ENCODE measurements at places on chromosomes 7 and 10. TPM values are rescaled to one million over a fixed set of nuclear protein-coding genes. Genes with fewer than 3 reads are reported as not detected.

DNA sequence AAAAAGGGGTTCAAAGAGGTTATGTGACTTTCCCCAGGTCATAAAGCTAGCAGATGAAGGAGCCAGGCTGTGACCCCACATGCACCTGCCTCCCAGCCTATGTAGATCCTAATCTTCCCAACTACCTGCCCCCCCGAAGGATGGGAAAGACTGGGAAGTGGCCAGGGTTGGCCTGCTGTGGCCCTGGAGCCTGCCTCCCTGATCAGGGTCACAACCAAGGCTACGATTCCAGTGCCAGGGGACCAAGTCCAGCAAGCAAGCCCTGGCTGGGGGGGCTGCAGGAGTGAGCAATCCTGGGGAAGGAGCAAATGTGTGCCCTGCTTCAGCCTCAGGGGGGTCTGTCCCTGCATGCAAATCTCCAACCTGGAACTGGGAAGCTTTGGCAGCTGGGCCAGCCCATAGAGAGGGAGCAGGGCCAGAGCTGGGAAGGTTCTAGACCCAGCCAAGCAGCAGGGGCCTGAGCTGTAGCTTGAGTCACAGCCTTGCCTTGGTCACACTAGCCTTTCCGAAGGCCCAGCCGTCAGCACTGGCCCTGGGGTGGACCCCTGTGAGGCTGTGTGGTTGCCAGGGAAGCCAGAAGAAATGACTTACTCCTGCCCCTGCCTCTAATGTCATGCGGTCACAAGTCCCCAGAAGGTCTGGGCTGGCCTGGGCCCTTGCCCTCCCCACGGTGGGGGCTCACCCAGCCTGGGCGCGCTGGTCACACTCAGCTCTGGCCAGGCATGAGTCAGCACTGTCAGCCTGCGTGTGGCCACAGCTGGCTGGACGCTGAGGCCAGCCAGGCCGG is 96.4 kb upstream of the ZMIZ1 start:
- DNase-seq: no peak

DNA sequence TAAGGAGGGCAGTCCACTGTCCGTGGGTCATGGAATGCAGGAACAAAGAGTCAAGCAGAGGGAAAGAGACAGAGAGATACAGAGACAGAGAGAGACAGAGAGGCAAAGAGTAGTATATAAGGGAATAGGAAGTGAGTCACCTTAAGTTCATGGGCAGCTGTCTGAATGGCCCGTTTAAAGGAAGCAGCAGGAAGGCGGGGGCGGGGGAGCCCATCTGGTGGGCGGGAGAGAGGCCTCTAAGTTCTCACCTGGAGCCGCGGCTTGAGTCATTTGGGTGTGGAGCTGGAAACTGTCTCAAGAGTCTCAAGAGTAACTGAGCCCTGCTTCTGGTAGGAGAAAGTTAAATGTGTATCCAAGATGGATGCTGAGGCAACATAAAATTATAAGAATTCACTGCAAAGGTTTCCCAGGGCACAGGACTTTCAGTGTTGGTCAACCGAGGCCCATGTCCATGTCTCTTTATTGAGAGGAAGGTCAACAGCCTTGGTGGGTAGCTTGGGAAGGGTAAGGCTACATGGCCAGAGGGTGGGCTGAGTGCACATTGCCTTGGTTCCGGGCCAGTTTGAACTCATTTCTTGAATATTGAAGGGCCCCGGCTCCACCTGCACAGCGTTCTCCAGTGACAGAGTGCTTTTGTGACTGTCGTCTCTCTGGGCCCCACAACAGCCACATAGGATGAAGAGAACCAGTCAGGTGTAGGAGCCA is 85.5 kb upstream of the CACUL1 start:
- DNase-seq: no peak

WDR11 gene
- 236 TPM for total RNA-seq

DNA sequence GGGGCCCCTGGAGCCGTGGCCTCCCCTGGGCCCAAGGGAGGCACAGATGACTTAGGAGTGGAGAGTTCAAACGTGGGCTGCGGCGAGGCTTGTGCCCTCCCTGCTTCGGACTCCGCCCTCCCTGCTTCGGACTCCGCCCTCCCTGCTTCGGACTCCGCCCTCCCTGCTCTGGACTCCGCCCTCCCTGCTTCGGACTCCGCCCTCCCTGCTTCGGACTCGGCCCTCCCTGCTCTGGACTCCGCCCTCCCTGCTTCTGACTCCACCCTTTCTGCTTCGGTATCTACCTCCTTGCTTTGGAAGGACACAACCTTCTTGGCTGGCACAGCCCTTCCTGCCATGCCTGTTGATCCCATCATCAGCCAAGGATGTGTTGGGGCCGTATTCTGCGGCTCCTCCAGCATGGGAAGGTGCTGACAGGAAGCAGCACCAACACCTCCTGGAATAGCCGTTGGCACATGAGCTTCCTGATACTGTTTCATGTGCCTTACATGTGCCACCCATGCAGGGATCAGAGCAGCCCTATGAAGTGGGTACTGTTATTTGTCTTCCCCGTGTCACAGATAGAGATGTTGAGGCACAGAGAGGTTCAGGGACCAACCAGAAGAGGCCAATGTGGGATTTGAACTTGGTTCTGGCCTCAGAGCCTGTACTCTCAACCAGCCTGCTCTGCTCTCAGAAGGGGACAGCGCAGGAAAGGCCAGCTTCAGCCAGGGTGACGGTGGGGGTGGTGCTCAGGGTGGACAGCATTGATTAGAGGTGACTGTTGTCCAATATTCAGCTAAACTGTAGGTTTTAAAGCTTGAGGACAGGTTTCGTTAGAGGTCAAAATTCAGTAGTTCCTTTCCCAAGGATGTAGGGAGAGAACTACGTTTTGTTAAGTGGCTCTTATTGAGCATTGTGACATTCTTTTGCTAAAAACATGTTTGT is 114.5 kb downstream of the NKX6-2 start:
- no peak for DNase-seq

- DNase-seq: no peak
Observed at GRCh38 chr10:113485736-113486135, 67.1 kb upstream of the HABP2 start.

DNA sequence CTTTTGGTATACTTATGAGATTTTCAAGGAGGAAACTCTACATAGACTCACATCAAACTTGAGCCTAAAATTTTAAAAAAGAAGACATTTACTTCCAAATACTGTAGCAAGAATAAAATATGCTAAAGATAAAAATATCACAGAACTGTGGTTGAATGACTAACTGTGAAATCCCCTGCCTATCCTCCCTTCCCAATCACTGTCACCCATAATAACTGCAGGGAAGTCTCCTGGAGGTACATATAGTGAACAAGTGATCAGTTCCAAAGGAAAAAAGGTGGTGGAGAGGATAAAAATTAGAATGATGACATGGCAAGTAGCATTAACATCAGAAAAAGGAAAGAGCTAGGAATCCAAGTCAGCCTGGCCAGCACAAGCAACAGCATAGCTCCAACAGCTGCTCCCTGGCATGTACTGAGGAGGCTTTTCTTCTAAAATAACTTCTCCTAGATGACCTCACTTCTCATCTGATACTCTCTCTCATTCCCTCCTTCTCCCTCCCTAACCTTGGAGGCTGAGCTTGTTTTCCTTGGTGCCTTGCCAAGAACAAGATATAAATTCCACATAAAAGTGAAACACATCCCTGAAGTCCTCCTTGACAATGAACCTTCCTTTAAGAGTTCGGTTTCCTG is 124.0 kb downstream of the IQUB start:
- DNase-seq: no peak

SEMA3A gene
- 0.41 TPM for total RNA-seq

DNA sequence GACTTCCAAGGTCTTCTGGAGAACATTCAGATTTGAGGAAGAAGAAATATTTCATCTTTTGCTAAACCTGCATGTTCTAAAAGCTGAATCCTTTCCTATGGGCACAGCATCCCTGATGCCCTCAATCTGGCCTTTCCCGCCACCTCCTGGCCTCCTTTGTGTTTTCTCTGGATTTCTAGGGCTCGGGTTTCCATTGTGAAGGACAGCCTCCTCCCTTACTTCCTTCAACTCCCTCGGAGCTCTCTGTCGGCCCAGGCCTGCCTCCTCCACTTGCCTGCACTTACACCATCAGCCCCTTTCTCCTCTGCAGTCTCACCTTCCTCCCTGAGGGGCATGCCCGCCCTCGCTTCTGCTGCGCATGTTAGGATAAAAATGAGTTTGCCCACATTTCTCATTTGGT is 75.4 kb downstream of the WIPF3 start:
- no peak for DNase-seq

OPN1SW gene
- total RNA-seq: not detected

DNA sequence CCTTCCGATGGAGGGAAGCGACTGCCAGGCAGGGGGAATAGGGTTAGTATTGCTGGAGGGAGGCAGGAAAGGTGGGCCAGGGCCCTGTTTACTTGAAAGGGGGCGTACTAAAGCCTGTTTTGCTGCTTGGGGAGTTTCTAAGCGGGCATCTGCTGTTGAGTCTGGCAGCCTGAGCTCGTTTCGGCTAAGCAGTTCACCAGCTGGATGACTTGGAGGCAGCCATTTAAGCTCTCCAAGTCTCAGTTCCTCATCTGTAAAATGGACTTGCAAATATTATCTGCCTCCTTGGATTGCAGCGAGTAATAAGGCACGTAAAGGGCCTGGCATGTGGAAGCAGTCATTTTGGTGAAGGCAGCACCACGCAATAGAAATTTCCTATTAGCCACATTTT is 44.0 kb downstream of the LDB3 start:
- DNase-seq: peak; percentile 70

DNA sequence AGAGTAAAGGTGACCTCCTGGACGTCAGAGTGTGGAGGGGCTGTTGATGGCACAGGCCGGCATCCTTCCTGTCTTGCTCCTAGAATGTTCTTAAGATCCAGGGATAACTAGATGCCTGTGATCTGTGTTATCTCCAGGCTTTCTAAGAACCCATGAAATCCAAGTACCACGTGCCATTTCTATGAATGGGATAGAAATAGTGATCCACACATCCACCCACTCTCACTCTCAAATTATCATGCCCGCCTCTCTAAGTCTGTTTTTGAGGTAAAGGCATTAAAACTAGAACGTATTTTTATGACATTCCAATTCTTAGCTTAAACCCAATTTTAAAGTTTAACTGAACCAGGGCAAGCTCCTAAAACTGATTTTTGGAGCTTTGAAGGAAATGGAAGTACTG is 622.5 kb downstream of the PARD3 start:
- no peak for DNase-seq

GRCh38 chr10:118394301-118395200 is 52.4 kb upstream of the FAM204A start:
- peak; percentile 3 for DNase-seq

DNA sequence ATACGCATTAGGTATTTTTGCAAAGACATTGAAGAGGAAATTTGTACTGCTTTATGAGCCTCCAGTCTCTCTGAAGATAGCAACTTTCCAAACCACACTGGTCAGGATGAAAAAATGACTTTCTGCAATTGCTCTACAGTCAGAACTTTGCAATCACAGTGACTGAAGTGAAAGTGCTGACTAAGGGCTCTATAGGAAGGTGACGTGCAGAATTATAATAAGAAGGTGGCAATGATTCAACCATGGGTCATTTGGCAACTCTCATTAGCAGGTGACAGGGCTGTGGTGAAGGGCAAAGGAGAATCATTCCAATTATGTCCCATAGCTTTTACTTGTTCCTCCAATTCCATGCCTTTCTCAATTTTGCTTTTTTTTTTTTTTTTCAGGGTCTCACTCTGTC is 311.0 kb downstream of the ANKRD30A start:
- no peak for DNase-seq

NANOS1 gene
- total RNA-seq: 0.69 TPM

DNA sequence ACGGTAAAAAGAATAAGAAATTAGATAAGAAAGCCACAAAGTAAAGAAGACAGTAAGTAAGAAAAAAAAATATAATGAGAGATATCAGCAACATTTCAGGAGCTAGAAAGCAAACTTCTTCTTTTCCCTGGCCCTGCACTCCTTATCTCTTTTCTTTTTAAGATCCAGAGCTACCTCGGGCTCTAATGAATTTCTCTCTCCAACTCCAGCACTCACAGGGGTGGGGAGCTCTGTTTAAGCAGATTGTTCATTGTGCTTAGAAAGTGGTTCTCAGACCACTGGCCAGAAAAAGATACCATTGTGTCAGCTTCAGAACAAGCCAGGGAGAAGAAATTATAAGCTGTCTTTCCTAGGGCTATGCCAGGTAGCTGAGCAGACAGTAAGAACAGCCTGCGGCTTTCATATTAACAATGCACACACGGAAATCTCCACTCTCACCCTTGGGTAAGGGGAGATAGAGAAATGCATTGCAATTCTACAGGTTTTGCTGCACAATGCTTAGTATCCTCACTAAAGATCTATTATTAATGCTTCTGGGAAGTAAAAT is 19.3 kb downstream of the OR2F1 start:
- no peak for DNase-seq

DNA sequence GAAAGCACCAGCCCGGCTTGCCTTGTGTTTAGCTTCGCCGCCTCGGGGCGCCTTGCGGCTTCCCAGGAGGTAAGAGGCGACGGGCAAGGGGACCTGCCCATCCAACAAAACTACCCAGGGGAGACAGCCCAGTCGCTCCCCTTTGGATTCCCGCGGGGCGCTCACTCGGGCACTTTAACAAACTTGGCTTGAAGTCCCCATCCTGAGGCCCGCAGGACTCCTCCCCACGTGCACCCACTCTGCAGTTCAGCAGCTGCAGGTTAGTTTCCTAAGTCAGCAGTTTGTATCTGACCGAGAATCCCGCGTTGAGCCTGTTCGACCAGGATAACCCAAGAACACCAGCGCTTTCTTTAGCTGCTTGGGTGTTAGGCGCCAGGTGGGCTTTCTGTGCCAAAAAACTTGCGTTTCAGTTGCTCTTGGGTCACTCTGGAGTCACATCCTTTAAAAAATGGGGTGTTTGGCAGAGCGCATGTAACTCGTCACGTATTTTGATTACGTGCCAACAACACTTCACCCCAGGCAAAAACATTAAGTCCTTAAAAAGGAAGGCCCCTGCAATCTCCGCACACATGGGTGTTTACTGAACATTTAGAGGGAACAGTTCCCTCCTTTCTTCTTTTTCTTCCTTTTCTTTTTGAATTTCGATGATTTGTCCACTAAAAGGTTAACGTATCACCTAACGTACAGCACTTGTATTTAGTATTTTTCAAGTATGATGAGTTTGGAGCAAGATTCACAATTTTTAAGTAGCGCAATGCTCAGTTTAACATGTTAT is 876 bp downstream of the DNAH11 start:
- peak; percentile 5 for DNase-seq

CD36 gene
- 1.3 TPM for total RNA-seq

DNA sequence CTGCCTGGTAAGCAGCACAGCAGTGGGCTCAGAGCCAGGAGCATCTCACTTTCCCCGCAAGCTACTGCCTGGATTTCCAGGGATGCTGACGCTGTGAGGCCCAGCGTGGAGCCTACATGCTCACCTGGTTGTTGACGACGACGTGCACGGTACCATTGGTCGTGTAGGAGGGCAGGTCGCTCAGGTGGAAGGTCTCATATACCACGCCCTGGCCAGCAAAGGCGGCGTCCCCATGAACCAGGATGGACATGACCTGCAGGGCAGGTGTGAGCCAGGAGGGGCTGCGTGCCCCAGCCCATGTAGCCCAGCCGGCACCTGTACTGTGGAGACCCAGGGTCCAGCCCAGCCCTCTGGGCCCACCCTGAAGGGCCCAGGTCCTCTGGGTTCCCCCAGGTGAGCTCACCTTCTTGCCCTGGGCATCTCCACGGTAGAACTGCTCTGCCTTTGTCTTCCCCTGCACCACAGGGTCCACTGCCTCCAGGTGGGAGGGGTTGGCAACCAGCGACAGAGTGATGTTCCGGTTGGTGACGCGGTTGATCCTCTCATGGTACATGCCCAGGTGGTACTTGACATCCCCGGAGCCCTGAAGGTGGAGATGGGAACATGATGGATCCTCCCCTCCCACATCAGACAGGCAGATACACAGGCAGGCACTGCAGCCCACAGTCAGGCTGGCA is 15.4 kb downstream of the OGDHL start:
- no peak for DNase-seq

- DNase-seq: peak; percentile 87
Observed at GRCh38 chr10:110502851-110503301, 5.2 kb downstream of the DUSP5 start.

- no peak for DNase-seq
Observed at GRCh38 chr10:47408606-47409005, 24.5 kb upstream of the ZNF488 start.

Data from B cell (primary cell).